Lower leg skin (tissue), 4 donors: ENCODE measurements at places on chromosomes 2 and 18. TPM values are rescaled to one million over a fixed set of nuclear protein-coding genes. Genes with fewer than 3 reads are reported as not detected.

The IL1B gene
- total RNA-seq = not detected

The SP140 gene
- 1.4 TPM for total RNA-seq

The FAP gene
- total RNA-seq = 2.8 TPM

- no peak for DNase-seq
Measured at GRCh38 chr2:65024149-65024829, 31.9 kb upstream of the CEP68 start.

- no peak for DNase-seq
Measured at GRCh38 chr2:12421046-12421445, 295.7 kb upstream of the TRIB2 start.

- DNase-seq = no peak
Measured at GRCh38 chr2:62475172-62476011, 30.6 kb downstream of the TMEM17 start.

DNA sequence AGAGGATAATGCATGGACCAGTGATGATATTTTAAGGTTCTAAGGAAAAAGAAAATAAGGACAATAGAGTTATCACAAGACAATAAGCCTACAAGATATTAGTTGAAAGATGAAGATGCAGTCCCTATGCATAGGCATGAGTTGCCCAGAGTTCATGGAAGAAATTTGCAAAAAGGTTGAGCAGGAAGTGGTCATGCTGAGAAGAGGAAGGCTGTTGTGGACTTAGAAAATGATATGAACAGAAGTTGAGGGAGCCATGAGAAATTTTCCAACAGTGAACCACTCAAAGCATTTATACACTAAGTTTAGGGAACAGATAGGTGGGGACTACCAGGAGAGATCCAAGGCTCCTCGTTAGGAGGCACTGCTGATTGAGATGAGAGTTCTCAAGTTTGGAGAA is 3.5 kb downstream of the OSBPL6 start:
- DNase-seq = no peak
